ENCODE measurements at places on chromosomes 16 and 17.

GRCh38 chr16:89922477-89922883 lies 662 bp upstream of the TUBB3 start:
- no peak for DNase-seq

- no peak for DNase-seq
These were observed 2.8 kb upstream of the ACSF3 start for GRCh38 chr16:89090669-89091426.

- no peak for DNase-seq
These were observed 132.1 kb downstream of the CLEC16A start for GRCh38 chr16:11076259-11077018.

DNA sequence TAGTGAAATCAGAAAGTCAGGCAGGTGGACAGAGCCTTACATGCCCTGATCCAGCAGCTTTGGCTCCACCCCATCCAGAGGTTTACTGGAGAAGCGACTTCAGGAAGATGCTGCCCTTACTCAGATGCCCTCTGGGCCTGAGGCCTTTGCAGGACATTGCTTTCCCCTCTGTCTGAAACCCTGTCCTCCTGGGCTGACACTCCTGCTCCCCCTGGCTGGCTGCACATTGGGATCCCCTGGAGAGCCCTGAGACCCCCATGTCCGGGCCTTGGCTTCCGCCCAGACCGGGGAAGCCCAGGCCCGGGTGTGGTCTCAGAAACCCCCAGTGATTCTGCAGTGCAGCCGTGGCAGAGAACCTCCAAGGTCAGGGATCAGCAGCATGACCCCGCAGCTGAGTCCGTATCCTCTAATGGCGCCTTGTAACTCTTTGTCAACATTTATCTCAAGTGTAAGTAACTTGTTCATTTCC lies 36.6 kb downstream of the BCO1 start:
- DNase-seq = no peak

DNA sequence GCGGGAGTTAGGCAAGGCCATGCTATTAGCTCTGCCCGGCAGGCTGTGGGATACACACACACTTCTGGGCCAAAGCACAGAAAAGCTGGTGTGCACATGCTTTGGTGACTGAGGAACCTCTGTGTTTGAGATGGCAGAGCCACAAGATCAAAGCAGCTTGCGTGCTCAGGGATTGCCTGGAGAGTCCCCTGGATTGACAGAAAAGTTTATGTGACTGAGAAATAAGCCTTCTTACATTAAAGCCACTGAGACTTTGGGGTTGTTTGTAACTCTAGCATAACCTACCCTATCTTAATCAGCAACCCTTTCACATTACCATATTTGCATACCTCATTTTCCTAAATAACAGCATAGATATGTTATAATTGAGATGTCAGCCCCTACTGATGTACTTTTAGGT lies 69.3 kb downstream of the MYO1D start:
- no peak for DNase-seq

DNA sequence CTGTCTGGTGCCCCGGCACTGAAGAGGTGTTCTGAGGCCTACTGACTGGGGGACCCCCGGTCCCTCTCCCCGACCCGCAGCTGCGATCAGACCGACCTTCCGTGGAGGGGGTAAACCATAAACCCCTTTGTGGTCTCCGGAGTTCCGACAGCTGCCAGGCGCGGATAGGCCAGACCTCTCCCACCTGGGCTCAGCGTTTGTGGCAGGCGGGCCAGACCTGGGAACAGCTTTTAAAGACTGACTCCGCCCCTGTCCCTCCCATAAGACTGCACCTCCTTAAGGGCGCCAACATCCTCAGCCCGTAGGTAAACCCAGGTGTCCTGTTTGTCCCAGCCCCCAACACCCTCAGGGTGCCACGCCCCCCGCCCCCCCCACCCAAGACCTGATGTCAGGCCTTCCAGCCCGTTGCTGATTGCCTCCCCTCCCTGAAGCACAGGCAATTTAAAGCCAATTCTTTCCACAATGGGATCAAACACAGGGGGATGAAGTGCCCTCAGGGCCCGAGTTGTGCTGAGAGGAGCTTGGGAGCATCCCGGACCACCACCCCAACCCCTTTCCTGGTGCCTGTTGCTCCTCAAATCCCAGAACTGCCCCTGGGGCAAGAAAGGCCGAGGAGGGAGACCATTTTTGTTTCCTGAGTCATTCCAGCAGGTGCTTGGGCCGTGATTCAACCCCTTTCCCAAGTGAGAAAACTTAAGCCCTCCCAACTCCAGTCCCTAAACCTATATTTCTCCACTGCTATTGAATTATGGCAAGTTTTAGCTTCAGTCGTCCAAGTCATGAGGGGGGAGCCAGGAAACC lies at the start of gene SOX15:
Gene SOX15, minus strand, starts transcription at position 204 of the 801 bp plus-strand sequence. CDS start 418 bp downstream, outside the sequence.
- DNase-seq = no peak

- DNase-seq = no peak
These were observed 195.0 kb upstream of the MAF start for GRCh38 chr16:79795556-79795955.

- DNase-seq = no peak
These were observed 168.5 kb downstream of the GRIN2A start for GRCh38 chr16:10013774-10014173.

DNA sequence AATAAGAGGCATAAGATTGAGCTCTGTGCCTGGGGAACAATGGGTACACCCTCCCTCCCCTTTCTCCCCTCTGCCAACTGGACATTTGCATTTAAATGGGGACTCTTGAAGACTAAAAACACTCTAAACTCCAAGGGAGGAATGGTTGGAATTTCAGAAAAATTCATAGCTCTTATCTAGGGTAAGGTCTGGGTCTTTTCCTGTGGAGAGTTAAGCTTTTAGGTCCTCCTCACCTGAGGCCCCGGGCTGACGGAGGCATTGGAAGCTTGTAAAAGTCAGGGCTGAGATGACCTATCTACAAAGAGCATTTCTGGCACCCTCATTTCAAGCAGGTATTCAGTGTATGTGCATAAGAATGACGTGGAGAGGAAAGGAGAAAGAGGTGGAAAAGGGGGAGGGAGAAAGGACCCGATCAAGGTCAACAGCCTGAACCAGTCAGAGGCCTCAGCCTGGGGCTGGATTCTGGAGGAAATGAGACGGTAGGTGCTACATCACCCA lies 78.0 kb downstream of the RAP1GAP2 start:
- no peak for DNase-seq

- no peak for DNase-seq
These were observed 9.2 kb downstream of the PER1 start for GRCh38 chr17:8142887-8143580.

DNA sequence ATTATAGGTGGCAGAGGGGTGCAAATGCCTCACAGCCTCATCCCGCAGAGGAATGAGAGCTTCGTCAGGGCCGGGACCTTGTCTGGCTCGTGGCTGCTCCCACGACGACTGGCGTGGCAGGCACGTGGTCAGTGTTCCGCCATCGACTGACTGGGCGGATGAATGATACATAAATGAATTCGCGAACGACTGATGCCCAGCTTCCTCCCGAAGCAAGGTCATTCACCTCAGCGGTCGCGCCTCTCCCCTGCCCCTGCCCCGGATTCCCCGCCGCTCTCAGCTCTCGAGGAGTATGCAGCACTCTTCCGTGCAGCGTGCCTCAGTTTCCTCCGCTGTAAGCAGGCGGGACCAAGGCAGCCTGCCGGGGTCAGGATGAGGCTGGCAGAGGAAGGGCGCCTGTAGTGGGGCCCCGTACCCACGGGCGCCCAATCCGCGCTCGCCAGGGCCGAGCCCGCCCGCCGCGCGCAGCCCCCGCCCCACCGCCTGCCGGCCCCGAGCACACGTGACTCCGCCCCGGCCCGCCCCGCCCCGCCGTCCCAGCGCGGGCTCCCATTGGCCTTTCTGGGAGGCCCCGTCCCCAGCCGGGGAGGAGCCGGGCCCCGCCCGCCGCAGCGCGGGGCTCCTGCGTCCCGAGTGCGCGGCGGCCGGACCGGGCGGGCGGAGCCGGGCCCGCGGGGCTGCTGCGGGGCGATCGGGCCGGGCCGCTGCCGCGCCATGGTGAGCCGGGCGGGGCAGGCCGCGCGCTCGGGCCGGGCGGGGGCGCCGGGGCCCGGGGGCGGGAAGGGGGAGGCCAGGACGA lies at the start of gene SNN:
Gene SNN, plus strand, starts transcription at position 632 of the 799 bp plus-strand sequence. CDS start 7,605 bp downstream, outside the sequence.
- DNase-seq = no peak

GRCh38 chr17:73194514-73195222 lies 1.8 kb downstream of the COG1 start:
- DNase-seq = no peak

DNA sequence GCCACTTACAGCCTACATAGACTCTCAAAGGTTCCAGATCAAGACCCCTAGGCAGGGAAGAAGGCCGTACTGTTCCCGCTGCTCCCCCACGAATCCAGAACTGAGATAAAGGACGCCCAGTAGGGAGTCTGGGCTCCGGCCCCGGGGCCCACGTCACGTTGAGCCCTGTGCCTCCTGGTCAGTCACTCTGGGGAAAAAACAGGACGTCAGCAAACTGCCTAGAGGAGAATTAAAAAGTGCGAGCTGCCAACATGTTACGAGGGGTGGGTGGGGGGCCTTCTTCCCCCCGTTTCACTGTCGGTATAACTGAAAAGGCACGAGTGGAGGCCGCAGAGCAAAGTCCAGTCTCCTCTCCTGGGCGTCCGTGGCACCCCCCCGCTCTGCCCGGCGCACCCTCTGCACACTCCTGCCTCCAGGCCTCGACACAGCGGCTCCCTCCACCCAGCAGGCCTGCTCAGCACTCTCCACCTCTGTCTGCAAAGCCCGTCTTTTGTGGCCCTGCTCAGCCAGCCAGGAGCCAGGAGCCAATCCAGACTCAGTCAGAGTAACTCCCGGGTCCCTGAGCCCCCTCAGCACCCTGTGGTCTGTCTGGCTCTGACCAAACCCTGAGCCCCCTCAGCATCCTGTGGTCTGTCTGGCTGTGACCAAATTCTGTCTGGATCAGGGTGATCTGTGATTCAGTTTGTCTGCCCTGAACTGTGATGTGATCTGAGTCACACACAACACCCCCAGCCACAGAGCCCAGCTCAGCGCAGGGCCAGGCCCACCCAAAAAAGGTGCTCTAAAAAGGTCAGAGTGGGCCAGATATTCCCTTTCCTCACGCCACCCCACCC lies 6.2 kb downstream of the ITGAE start:
- DNase-seq = no peak

GRCh38 chr17:50100480-50100883 lies 5.3 kb downstream of the PDK2 start:
- DNase-seq = no peak

DNA sequence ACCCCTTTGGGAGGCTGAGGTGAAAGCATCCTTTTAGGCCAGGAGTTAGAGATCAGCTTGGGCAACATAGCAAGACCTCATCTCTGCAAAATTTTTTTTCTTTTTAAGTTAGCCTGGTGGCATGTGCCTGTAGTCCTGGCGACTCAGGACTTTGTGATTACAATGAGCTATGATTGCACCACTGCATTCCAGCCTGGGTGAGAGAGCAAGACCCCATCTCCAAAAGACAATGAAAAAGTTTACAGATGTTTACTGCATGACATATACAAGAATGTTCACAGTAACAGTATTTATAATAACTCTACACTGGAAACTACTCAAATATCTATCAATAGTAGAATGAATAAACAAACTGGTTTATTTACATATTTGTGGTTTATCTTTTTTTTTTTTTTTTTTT lies 33.1 kb upstream of the CCL22 start:
- no peak for DNase-seq

- DNase-seq = no peak
These were observed 28.4 kb upstream of the EMP2 start for GRCh38 chr16:10608687-10609401.

DNA sequence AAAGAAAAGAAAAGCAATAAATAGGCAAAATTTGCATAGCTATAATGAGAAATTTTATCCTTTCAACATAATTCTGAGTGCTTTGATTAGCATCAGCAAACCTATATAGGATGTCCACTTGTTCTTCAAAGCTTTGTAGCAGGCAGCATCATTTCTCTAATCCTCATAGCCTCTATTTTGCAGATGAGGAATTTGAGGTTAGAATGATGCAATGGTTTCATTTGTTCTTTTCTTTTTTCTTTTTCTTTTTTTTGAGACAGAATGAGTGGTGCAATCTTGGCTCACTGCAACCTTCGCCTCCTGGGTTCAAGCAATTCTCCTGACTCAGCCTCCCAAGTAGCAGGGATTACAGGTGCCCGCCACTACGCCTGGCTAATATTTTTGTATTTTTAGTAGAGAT lies 594.4 kb downstream of the TOX3 start:
- no peak for DNase-seq

DNA sequence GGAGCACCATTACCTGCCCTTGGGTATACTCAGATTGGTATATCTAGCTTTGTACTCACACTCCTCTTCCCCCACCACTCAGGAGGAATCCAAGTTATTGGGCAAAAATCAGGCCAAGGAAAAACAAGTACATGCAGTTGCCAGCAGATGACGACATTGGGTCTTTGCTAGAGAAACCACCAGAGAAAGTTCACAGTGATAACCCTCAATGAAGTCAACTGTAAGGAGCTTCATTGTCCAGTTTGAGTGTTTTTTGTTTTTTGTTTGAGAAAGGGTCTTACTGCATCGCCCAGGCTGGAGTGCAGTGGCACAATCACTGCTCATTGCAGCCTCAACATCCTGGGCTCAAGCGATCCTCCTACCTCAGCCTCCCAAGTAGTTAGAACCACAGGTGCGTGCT lies 34.6 kb upstream of the TOX3 start:
- DNase-seq = no peak

- DNase-seq = no peak
These were observed 60.8 kb upstream of the CLEC18A start for GRCh38 chr16:69890114-69890891.

DNA sequence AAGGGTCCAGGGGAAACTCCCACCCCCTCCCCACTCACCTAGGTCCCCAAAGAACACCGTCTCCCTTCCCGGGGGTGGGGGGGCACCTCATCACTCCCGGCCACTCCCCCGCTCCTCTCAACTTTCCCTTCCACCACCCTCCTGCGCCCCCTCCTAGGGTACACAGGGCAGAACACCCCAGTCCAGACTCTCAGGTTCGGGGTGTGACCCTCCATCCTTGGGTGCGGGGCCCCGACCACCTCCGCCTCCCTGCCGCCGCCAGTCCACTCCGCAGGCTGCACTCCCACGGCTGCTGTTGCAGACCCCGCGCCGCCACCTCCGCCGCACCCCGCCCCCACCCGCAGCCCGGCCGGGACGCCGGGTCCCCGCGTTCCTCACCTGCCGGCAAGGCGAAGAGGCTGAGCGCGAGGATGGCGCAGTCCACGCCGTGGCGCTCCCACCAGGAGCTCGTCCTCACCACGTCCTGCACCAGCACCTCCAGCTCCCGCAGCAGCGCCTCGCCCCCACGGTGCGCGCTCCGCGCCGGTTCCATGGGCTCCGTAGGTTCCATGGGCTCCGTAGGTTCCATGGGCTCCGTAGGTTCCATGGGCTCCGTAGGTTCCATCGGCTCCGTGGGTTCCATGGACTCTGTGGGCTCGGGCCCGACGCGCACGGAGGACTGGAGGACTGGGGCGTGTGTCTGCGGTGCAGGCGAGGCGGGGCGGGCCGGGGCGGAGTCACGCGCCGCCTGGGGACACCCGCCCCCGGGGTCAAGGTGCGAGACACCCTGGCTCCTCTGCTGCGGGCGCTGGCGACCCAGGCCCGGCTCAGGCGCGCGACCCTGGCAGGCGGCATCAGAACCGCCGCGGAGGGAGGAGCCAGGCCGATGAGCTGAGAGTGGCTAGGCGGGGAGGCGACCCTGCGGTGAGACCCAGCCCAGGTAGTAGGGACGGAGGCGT lies at the start of gene FADS6:
Gene FADS6, minus strand, starts transcription at position 660 of the 938 bp plus-strand sequence. Its CDS starts 38 bp downstream, at position 622.
- no peak for DNase-seq
